Right ventricle myocardium superior (tissue), 1 donor: ENCODE measurements at places on chromosomes 3 and 15. TPM values are rescaled to one million over a fixed set of nuclear protein-coding genes. Genes with fewer than 3 reads are reported as not detected.

GRCh38 chr15:68801572-68802148 is 19.0 kb downstream of the ANP32A start:
- DNase-seq: no peak

DNA sequence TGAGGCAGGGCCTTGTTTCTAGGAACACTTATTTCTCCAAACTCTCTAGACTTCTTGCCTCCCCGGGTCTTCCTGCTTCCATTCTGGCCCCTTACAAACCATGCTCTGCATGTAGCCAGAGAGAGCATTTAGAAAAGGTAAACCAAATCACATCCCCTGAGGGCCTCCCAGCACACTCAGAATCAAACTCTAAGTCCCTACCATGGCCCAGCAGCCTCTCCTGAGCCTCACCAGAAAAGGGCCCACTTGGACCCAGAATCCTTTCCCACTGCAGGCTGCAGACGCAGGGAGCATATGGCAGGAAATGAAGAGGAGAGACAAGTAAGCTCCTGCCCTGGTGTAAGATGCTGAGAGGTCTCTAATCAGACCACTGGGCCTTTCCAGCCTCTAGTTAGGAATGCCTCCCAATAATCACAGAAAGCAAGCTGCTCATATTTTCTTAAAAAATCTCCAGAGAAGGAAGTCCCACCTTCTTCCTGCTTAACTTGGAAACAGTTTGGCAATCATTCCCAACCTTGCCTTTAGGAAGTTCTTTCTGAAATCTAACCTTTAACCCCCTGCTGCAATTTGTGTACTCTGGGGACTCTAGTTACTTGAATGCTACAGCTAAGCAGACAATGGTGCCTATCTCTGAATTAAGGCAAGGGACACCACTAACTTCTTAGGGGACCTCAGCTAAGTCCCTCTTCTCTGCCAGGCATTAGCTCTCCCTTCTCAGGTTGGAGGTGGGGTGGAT is 4.2 kb downstream of the AMOTL2 start:
- no peak for DNase-seq

GRCh38 chr3:171350364-171350763 is 109.8 kb downstream of the TNIK start:
- DNase-seq: no peak

DNA sequence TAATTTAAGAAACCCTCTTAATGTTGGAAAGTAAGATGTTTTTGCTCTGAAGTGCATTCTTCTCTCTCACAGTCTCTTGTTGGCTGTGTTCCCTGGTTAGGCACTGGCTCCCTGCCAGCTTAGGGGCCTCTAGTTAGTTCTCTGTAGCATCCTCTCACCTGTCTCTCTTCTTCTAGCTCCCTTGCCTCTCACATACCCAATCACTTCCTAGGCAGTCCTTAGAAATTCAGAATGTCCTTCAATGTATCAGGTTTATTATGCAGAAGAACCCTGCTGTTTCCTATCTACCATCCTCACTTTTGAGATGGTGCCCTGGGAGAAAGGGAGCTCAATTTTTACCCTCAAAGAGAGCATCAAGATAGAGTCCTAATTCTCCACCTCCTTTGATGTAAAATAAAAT is 36.2 kb upstream of the CPNE4 start:
- no peak for DNase-seq

The BFSP2 gene
- total RNA-seq: not detected

- DNase-seq: no peak
These were observed 37.0 kb upstream of the TJP1 start for GRCh38 chr15:29859293-29859692.

DNA sequence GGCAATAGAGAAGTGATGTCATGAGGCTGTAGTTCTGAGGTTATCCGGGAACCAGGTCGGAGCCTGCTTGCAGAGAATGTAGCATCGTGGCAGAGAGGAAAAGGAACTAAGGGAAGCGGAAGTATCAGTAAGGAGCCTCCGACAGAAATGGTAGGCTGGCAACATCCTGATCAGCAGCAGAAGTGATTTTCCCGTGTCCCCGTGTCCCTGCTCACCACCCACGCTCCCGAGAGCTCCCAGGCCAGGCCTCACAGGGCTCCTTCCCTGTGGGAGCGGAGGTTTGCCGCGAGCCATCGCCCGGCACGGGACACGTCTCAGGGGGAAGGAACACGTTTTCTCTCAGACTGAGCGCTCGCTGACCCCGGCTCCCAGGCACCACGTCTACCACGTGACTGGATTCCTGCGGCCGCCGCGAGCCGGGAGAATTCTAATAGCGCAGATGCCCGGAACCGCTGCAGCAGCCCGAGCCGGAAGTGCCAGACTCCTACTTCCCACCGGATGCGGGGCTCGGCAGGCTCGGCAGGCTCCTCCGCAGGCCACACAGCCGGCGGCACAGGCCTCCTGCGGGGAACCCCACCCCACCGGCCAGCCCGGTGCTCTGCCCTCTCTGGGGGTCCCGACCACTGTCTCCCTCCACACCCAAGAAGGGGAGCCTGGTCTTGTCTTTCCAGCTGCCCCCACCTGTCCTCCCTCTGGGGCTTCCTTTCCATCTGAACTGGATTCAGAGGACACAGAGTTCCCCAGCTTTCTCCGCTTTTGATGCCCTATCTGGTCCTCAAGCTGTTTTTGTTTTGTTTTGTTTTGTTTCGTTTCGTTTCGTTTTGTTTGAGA is 99.3 kb downstream of the BDH1 start:
- DNase-seq: peak; percentile 92

DNA sequence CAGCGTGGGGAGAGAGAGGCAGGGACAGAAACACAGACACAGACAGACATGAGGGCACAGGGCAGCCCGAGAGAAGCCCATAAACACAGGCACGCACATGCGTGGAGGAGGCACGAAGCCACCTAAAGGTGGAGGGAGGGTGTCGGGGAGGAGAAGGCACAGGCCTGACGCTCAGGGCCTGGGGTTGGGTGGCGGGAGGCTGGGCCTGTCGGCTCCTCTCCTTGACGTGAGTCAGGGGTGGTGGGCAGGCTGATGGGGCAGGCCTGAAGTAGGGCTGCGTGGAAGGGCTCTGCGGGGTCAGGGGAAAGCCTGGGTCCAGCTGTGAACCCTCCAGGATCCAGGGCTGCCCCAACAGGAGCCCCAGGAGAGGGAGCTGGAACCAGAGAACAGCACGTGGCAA is 74.2 kb downstream of the EPHB3 start:
- DNase-seq: no peak

- no peak for DNase-seq
These were observed 2.1 kb downstream of the MYD88 start for GRCh38 chr3:38140326-38141172.

- peak; percentile 60 for DNase-seq
These were observed 6.3 kb downstream of the RPP25 start for GRCh38 chr15:74950078-74950908.

DNA sequence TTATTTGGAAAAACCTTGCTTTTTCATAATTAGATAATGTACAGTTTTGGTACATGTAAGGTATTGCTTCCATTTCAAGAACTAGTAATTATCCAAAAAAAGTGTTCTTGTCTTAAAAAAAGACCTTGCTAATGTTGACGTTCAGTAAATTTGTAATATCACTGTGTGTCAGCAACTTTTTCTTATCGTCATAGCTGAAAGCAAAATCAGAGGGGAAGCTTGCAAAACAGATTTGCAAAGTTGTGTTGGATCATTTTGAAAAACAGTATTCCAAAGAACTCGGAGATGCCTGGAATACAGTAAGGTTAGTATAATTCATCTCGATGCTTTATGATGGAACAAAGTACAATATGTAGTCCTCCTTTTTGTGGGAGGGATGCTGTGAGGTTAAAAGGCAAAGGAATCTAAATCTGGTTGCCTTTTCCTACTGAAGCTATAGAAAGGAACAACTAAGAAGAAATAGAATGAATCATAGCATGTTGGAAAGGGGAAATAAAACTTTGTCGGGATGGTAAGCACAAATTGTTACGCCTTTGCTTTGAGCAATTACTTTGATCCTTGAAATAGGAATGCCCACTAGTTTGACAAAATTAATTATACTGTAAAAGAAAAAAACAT is 1.5 kb downstream of the NSUN3 start:
- no peak for DNase-seq

DNA sequence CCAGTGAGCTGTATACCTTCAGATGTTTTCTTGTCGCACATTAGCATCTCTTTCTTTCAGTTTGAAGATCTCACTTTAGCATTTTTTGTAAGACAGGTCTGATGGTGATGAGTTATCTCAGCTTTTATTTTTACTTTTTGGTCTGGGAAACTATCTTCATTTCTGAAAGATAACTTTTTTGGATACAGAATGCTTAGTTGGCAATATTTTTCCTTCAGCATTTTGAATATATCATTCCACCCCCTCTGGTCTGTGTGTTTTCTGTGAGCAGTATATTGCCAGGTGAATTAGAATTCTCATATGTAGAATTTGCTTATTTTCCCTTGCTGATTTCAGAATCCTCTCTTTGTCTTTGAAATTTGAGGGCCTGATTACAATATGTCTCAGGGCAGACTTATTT is 743.3 kb downstream of the PLOD2 start:
- no peak for DNase-seq

The FBN1 gene
- total RNA-seq: 39.4 TPM

GRCh38 chr3:150357923-150358607 is 50.0 kb upstream of the TSC22D2 start:
- DNase-seq: no peak

The NUP210 gene
- total RNA-seq: 2.7 TPM

The ZDHHC23 gene
- 3.0 TPM for total RNA-seq

DNA sequence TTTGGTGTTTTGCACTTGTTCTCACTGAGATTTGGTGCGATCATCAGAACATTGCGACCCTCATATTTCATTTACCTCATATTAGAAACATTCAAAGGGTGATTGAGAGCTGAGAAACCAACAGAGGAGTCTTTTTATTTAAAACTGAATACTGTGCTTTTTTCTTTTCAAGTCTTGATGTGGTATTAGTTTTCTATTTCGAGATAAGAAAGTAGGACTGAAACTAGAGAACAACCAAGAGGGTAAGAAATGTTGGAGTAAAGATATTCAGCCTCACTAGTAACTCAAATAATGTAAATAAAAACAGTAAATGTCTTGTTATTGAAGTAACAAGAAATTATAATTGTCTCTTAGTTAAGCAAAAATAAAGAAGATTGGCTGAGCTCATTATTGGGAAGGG is 26.5 kb downstream of the EFHB start:
- DNase-seq: no peak

DNA sequence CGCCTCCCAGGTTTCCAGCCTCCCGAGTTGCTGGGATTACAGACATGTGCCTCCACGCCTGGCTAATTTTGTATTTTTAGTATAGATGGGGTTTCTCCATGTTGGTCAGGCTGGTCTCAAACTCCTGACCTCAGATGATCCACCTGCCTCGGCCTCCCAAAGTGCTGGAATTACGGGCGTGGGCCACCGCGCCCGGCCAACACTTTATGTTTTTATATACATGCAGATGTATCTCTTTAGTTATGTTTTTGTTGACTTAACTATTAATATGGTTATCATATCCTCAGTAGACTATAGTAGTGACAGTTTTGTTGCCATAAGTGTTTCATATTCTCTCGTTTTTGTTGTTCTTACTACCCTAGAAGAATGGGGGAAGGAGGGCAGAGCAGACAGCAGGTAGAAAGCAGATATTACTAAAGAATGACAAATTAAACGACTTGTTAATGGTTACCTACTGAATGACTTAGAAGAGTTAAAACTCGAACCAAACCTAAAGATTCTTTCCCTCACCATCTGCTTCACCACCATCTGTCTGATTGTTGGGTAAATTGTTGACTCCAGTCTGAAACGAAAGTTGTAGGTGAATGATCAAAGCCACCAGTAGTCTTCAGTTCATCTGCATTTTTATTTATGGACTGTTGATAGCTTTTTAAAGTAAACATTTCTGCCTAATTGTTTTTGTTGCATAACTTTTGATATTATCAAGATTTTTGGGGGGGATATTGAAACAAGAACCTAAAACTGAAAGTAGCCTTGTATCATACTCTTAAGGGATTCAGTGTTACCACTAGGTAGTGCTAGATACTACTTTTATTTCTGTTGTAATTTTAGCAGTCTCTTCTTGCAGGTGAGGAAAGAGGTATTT is 89.3 kb downstream of the RASA2 start:
- no peak for DNase-seq

The CNTN3 gene
- 2.2 TPM for total RNA-seq

- DNase-seq: no peak
These were observed 249.5 kb upstream of the AZI2 start for GRCh38 chr3:28598165-28598564.

The KLHL6 gene
- 0.65 TPM for total RNA-seq

DNA sequence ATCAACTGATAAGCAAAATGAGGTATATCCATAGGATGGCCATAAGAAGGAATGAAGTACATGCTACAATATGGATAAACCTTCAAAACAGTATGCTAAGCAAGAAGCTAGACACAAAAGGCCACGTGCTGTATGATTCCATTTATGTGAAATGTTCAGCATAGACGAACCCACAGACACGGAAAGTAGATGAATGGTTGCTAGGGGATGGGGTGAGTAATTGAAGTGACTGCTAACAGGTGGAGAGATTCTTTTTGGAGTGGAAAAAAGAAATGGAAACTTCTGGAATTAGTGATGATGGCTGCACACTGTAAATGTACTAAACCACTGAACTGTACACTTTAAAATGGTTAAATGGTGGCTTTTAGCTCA is 630 bp upstream of the EFCAB12 start:
- DNase-seq: no peak

DNA sequence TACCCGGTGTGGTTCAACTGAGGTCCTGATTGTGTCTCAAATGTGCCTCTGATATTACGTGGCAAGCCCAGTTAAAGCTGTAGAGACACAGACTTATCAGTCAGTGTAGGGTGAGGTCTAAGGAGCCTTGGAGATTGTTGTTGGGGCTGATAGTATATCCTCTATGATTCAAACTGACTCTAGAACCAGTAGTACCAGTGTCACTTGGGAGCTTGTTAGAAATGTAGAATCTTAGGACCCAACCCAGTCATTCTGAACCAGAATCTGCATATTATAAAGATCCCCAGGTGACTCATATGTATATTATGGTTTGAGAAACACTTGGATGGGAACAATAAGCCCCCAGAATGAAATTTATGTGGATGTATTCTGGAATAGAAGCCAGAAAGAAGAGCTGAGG is 83.5 kb downstream of the PIK3R4 start:
- no peak for DNase-seq

The CHRFAM7A gene
- total RNA-seq: 0.22 TPM

The IGF2BP2 gene
- 18.7 TPM for total RNA-seq

- no peak for DNase-seq
These were observed 71.7 kb downstream of the RPLP1 start for GRCh38 chr15:69524296-69524695.

DNA sequence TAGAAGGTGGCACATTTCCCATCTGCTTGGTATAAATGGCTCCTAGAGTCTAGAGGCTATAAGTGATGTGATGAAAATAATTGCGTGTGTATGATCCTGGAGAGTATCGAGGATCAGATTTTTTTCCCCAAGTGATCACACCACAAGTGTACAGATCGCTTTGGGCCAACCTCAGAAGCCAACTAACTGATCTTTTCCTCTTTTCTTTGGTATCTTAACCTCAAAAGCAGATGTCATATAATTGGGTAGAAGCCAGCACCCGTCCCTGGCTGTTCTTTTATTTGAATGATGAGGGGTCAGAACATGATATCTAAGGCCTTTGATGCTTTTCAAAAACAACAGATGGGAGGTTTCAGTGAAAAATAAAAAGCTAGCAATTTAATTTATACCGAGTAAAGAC is 3.3 kb downstream of the P2RY14 start:
- DNase-seq: no peak

The SNX33 gene
- 12.4 TPM for total RNA-seq

The SETMAR gene
- 15.4 TPM for total RNA-seq

- DNase-seq: no peak
These were observed 90.1 kb downstream of the SATB1 start for GRCh38 chr3:18334837-18335601.

GRCh38 chr15:70063980-70064379 is 33.7 kb downstream of the TLE3 start:
- no peak for DNase-seq

The SFMBT1 gene
- total RNA-seq: 15.7 TPM
